ENCODE measurements at places on chromosomes 4 and X. TPM values are rescaled to one million over a fixed set of nuclear protein-coding genes. Genes with fewer than 3 reads are reported as not detected.
A peak's percentile ranks its signal among the peaks of the same experiment; 100 is the strongest.

ARHGEF38 gene
- 56.9 TPM for total RNA-seq

SGMS2 gene
- 56.3 TPM for total RNA-seq

DNA sequence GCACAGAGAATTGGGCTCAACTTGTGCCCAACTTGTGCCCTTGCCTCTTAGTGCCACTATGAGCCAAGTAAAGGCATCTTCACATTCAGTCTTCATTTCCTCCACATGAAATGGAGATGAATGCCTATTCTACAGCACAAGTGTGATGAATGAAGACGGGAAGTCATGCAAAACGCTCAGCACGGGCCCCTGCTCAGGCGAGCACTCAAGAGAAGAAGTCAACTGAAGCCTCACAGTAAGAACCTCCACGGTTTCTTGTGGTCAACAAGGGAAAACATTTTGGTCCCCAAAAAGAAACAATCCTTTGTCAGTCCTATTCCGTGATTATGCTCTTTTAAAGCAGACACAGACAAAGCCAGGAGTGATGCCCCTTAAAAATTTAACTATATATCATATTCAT is 87.0 kb downstream of the IRF2 start:
- no peak overlapping the region for H3K4me3 ChIP-seq
- peaks cover 8% of the 10 kb centered on the region for H3K4me1 ChIP-seq
- DNase-seq, result no peak
- H3K36me3 ChIP-seq, result peaks cover 4% of the 10 kb centered on the region
- peak overlapping the region; percentile 86 for H3K27ac ChIP-seq

- DNase-seq, result no peak
- no peaks in the 10 kb centered on the region for H3K4me1 ChIP-seq
- H3K36me3 ChIP-seq, result no peaks in the 10 kb centered on the region
- H3K4me3 ChIP-seq, result no peak overlapping the region
Measured at GRCh38 chr4:139630991-139631390, 34.6 kb upstream of the MGST2 start.

DNA sequence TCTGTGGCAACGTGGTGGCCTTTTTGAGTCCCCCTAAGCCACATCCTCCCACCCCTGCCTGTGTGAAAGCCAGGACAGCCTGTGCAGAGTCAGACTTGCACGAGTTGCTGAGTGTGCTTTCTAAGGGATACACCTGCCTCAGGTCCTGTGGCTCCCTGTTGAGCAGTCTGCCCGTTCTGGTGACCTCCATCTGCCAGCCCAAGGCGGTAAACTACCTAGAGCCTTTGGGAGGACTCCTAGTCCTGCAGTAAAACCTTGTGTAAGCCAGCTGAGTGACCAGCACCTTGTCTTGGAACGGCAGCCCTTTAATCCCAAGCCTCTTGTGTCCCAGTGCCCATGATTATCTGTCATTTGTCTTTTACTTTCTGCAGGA is 69.3 kb downstream of the NBDY start:
- no peak overlapping the region for H3K27ac ChIP-seq
- no peak for DNase-seq
- H3K4me3 ChIP-seq, result no peak overlapping the region
- no peaks in the 10 kb centered on the region for H3K36me3 ChIP-seq

PLA2G12A gene
- total RNA-seq, result 23.3 TPM

GRCh38 chrX:39827951-39828350 is 269.8 kb downstream of the BCOR start:
- no peak overlapping the region for H3K4me3 ChIP-seq
- no peak for DNase-seq
- H3K27ac ChIP-seq, result no peak overlapping the region
- H3K27me3 ChIP-seq, result peaks cover 48% of the 10 kb centered on the region

All from breast epithelium (tissue), 4 donors.